ENCODE measurements at places on chromosomes 11 and 22.

GRCh38 chr22:50418624-50419023, 56.2 kb downstream of the SBF1 start:
- no peak for DNase-seq

DNA sequence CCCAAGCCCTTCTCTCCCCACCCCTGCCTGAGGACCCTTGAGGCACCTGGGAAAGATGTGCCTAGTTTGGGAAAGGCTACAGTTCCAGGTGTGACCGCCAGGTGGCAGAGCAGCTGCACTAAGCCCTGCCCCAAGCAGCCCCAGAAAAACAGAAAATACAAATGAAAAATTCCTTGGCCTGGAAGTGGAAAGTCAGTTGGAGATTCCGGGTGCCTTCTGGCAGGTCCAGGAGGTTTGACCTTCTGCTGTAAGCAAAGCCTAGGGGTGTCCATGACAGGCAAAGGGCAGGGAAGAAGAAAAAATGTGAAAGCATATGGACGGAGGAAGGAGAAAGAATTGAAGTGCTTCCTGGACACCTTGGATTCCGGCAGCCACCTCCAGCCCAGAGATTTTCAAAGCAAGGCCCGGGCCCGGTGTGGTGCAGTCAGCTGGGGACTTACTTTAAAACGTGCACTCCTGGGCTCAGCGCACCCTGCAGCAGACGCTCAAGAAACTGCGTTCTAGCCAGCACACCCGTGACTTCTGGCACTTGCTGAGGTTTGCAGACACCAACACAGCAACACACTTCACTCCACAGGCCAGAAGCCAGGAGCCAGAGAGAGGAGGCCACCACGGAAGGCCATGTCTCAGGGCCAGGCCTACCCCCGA, 37.3 kb upstream of the SLC22A12 start:
- DNase-seq: peak; percentile 57

- no peak for DNase-seq
Measured at GRCh38 chr11:47667135-47667534, 24.8 kb upstream of the MTCH2 start.

GRCh38 chr22:38187413-38188212, 6.0 kb upstream of the PLA2G6 start:
- DNase-seq: no peak

- peak; percentile 81 for DNase-seq
Measured at GRCh38 chr22:50544078-50544745, 1.5 kb upstream of the KLHDC7B start.

DNA sequence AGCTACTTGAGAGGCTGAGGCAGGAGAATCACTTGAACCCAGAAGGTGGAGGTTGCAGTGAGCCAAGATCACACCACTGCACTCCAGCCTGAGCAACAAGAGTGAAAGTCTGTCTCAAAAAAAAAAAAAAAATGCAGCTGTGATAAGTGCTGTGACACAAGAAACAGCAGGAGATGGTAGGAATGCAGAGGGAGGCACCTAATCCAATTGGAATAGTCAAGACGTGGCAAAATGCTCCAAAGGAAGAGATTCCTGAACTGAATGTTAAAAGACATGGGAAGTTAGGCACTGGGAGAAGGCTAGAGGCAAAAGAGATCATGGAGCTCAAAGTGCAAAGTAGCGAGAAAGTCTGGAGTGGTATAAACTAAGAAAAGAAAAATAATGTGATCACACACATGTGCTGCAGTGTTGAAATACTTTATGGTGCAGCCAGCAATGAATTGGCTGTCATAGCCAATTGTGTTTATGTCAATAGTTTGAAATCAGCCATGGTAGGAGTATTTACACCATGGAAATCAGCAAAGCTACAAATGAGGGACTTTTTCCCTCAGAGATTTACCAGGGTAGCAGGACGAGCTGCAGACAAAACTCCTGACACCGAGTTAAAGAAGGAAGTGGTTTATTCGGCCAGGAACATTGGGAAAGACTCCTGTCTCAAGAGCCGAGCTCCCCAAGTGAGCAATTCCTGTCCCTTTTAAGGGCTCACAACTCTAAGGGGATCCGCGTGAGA, 40.9 kb upstream of the LIPT2 start:
- no peak for DNase-seq

DNA sequence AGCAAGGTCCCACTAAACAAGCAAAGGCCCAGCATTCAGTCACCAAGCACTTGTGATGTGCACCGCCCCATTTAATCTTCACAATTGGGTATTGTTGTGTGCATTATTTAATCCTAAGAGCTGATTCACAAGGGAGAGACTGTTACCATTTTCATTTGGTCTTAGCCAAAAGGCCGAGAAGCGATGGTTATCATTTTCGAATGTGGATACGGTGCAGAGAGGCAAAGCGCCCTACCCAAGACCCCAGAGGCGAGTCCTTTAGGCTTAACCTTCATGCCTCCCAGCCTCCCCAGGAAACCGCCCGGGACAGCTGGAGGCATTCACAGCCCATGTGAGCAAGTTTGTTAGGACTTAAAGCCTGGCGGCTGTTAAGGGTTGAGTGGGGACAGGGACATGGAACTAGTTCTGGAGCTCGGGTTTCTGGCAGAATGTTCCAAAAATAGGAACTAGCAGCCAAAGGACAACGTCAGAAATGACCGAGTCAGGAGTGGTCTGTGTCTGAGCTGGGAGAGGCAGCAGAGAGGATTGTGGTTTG, 13.0 kb upstream of the UPK3A start:
- peak; percentile 74 for DNase-seq

DNA sequence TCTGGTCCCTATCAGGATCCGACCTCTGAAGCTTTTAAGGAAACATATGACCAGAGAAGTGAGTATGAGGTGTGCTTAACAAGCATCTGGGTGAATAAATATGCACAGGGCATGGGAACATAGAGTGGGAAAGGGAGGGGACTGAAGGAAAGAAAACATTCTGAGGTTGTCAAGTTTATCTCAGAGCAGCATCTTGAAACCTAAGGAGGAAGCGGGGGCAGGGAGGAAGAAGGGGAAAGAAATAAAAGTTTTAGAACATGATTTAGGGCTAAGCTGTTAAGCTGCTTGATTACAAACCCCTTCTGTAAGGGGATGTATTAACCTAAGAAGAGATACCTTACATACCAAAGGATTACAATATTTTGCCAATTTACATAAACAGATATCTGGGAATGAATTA, 24.0 kb upstream of the SC5D start:
- no peak for DNase-seq

- DNase-seq: no peak
Measured at GRCh38 chr11:121310908-121311307, 18.3 kb downstream of the SC5D start.

- DNase-seq: no peak
Measured at GRCh38 chr11:133306019-133306418, 226.3 kb downstream of the OPCML start.

DNA sequence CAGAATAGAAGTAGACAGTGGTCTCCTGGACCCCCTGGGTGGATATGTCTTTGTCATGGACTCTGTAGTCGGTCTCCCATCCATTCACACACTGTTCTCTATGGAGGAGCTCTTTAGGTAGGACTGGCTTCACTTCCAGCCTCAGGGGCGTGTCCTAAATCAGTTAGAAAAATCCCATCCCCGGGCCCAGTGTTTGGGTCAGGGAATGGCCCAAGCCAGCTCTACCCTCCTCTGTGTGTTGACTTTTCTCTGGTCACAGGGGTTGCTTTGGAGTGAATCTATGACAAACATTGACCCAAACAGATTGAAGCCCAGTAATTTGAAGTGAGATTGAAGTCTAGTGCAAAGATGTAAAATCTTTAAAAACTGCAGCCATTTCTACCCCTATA, 34.0 kb downstream of the WEE1 start:
- no peak for DNase-seq

- DNase-seq: no peak
Measured at GRCh38 chr11:25793637-25794036, 538.3 kb upstream of the ANO3 start.

DNA sequence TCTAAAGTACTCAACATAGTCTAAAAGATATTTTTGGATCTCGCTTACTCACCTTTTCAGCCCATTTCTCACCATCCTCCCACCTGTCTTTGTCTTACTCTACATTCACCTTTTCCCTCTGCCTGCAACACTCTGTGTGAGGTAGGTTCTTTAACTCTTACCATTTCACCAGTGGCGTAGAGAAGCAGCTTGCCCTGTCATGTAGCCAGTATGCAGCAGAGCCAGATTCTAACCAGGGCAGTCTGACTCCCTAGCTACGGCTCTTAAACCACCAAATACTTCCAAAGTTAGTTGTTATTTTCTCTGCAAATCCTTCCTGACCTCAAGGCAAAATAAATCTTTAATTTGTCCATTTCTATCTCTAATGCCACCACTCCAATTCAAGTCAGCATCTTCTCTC, 7.5 kb downstream of the ALG8 start:
- DNase-seq: no peak

DNA sequence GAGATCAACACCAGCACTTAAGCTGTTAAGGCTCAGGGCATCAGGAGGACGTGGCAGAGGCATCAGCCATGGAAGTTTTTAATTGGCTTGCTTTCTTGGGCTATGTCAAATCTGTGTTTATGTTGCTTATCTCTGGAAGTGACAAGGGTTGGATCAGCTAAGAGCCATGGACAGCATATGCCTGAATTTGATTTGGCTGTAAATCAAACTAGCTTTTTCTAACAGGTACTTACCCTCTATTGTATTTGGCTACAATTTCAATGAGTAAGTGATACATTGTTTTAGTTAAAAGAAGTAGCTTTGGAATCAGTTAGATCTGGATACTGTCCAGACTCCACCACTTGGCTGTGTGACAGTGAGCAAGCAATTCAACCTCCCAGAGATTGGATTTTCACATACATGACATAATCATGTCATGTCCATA, 936.6 kb downstream of the OPCML start:
- no peak for DNase-seq

GRCh38 chr22:24087071-24087795, 76.1 kb downstream of the CABIN1 start:
- DNase-seq: no peak

- no peak for DNase-seq
Measured at GRCh38 chr11:88179141-88179540, 3.9 kb upstream of the RAB38 start.

- DNase-seq: no peak
Measured at GRCh38 chr11:104784684-104785460, 113.4 kb downstream of the CASP12 start.

GRCh38 chr11:2820976-2821375, 64.6 kb downstream of the CDKN1C start:
- no peak for DNase-seq

DNA sequence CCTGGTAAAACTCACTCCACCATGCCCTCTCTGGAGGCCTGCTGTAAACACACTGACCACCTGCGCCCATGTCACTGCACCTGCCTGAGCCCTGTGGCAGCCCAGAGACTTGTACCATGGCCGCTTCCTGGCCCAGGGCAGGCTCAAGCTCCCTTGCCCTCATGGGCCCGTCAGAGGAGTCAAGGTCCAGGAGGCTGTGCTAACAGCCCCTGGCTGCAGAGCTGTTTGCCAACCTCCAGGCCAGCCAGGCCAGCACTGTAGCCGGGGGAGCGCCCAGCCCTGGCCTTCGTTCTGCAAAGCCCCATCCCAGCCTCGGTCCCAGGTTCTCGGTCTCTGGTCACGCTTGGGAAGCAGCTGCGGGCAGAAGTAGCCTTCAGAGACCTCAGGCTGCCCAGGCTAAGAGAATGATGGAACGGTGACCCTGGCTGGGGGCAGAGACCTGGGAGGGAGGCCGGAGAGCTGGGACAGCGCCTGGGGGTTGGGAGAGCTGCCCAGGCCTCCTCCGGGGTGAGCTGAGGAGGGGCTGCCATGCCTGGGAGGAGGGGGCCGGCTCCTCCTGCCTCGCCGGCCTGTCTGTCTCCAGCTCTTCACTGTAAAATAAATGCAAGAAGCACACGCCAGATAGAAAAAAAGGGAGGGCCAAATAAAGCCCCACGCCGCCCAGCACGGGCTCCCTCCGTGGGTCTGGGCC, 11.9 kb upstream of the TCF20 start:
- DNase-seq: no peak

Measured in tibial artery (tissue), 4 donors.